ENCODE measurements at places on chromosomes 1 and 21.
A peak's percentile ranks its signal among the peaks of the same experiment; 100 is the strongest.

GRCh38 chr1:20900056-20900455 lies 112.9 kb upstream of the HP1BP3 start:
- DNase-seq, result no peak

DNA sequence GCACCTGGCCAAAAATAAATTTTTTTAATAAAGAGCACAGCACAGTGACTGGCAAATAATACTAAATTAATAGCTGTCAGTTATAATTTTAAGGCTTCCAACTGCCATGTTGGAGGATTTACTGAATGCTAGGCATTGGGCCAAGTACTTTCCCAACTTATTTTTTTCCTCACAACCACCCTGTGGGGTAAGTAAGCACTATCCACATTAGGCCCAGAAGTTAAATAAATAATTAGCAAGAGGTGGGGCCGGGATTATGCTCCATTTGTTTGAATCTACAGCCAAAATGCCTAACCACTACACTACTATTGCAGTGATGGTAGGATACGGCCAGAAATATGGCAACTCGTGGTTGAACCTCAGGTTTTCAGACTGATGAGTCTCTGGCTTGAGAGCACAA lies 4.6 kb upstream of the TRNAU1AP start:
- DNase-seq, result no peak

DNA sequence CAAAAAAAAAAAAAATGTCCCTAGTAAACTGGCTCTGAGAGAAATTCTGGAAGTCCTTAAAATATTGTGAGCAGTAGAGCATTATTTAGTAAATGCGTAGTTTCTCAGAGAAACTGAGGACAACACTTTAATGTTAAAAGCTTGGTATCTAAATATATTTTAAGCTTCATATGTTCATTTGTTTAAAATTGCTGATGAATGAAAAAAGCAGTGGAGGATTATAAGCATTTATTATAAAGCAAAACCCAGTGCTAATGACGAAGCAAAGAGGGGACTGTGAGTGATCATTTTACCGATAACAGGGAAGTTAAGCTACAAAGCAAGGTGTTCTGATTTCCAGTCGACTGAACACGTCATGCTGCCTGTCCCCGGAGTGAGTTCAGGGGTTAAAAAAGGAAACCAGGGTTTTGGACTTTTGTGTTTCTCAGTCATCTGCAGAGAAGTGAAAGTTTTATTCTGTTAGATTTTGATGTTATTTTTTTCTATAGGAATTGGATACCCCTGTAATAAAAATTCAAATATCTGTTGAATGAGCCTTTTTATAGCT lies 64.5 kb upstream of the SCCPDH start:
- DNase-seq, result no peak

DNA sequence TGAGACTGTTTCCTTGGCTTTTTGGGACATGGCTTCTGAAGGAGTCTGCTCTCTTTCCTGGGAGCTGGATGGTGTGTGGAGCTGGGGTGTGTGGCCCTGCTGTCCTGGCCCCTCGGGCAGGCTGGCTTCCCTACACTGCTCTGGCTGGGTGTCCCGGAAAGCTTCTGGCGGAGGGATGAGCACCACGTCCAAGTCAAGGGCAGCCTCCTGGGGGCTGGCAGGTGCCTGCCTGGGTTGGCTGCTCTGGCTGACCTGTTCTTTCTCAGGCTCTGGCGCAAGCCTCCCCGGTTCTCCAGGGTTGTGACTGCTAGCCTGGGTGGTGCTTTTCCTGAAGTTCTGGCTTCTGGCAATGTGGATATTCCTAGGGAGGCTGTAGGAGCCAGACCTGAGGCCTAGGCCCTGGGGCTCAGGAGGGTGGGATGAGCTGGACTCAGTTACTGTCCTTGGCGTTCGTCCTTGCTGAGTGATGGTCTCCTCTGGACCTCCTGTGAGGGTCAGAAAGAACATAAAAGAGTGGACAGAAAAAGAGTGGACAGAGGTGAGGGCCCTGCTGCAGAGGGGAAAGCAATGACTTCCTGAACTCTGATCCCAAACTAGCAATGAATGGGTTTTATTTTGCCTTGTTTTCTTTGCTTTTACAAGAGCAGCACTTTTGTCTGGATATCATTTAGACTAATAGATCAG lies 9.4 kb downstream of the C1orf116 start:
- DNase-seq, result no peak

- no peak for DNase-seq
Measured at GRCh38 chr1:16248007-16248436, 11.0 kb upstream of the CPLANE2 start.

- no peak for DNase-seq
Measured at GRCh38 chr1:202357506-202357905, 9.0 kb downstream of the PPP1R12B start.

GRCh38 chr1:15472587-15472986 lies 3.3 kb upstream of the CELA2B start:
- no peak for DNase-seq

DNA sequence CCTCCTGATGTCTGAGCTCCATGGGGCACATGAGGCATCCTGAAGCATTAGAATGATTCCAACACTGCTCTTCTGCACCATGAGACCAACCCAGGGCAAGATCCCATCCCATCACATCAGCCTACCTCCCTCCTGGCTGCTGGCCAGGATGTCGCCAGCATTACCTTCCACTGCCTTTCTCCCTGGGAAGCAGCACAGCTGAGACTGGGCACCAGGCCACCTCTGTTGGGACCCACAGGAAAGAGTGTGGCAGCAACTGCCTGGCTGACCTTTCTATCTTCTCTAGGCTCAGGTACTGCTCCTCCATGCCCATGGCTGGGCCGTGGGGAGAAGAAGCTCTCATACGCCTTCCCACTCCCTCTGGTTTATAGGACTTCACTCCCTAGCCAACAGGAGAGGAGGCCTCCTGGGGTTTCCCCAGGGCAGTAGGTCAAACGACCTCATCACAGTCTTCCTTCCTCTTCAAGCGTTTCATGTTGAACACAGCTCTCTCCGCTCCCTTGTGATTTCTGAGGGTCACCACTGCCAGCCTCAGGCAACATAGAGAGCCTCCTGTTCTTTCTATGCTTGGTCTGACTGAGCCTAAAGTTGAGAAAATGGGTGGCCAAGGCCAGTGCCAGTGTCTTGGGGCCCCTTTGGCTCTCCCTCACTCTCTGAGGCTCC lies 11.1 kb upstream of the RASSF5 start:
- peak; percentile 34 for DNase-seq

DNA sequence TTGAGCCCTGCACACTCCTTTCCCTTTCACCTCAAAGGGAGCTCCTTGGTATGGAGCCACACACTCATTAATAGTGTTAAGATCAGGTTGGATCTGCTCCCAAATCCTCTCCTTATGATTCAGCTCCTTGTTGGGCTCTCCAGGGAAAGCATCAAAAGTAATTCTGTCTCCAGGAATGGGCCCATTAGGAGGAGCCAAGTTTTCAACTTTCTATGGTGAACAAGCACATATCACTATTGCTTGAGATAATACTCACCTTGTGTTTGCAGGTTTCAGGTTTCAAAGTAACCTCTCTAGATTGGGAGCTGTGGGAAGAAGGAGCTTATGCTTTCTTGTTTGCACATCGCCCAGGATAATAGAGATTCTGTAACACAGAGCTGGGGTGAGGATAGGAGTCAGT lies 164.8 kb downstream of the TNFSF18 start:
- DNase-seq, result no peak

GRCh38 chr1:226786550-226786949 lies 47.5 kb upstream of the ITPKB start:
- no peak for DNase-seq

DNA sequence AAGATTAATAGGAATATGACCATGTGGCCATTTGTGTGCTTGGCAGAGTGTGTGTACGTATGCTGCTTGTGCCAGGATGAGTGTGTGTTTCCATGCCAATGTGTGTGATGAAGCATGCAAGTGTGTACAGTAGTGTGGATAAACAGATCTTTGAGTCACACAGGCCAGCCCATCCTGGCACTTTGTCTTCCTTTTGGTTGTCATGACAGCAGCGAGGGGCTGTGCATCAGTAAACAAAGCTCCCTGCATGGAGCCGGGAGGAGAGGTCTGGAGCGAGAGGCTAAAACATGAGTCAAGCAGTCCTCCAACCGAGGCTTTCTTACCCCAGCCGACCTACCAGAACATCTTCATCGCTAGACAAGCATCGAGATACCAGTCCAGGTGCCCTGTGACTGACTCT lies 221.2 kb downstream of the CACNA1E start:
- peak; percentile 55 for DNase-seq

GRCh38 chr1:208058756-208059155 lies 147.8 kb upstream of the CD34 start:
- no peak for DNase-seq

DNA sequence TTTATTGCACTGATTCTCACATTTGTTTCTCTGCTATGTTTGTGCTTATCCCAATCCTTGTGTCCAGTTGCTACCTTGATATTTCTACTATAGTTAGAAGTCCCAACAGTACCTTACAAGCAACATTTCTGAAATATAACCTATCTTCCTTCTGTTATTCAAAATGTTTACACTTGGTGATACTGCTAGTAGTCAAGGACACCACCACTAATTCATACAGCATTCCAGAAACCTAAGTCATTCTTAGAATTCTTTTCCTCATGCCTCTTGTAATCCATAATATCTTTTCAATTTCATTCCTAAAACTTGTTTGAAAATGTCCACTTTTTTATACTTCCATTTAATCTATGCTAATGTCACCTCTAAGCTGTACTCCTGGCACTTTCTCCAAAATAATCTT lies 2132.1 kb downstream of the NCAM2 start:
- DNase-seq, result no peak

DNA sequence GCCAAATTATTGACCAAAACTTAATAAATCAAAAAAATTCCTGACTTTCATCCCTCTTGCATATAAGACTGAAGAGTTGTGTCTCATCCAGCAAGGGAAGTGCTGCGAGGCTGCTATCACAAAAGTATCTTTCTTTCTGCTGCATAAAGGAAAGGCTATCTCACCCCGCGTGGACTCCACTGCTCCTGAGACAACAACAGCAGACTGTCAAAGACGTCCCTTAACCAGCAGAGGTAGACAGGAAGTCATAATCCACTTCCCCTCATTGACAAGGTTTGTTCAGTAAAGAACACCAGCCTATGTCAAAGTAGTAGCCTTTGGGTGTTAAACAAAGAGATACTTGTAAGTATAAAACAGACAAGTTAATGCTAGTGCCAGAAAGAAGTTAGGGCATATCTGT lies 29.4 kb downstream of the VPS26C start:
- DNase-seq, result no peak

- no peak for DNase-seq
Measured at GRCh38 chr1:13836136-13836535, 136.1 kb downstream of the PRDM2 start.

DNA sequence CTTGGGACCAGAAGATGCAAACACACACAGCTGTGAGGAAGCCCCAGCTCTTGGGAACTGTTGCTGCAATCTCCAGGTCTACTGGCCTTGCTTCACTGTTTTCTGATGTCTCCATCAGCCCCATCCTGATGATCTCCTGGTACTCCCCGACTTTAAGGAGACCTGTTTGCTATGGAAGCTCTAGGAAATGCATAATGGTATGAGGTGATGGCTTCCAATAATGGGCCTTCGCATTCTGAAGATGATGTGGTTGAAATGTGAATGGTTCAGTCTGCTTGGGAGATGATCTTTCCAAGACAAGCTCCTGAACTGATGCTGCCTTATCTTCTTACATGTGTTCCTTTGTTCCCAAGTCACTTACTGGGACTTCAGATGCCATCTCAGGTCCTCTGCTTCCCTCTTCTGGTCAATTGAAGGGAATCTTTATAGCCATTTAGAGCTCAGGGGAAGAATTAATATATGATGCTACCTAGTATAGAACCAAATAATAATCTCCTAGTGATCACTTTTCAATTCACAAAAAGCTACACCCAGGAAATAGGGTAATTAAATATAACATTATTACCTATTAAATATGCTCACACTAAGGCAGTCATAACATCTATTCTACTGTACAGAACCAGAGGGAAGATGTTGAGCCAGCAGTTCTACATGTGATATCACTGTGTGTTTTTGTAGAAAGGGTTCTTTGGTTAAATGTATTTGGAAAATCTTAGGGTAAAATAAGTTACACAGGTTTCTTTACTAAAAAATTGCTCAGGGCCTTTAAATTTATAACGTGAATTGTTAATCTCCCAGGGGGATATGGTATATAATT lies 73.9 kb upstream of the VTCN1 start:
- peak; percentile 58 for DNase-seq

- DNase-seq, result no peak
Measured at GRCh38 chr1:16294219-16295212, 57.5 kb upstream of the CPLANE2 start.

- DNase-seq, result no peak
Measured at GRCh38 chr1:177568622-177569021, 397.9 kb downstream of the BRINP2 start.

DNA sequence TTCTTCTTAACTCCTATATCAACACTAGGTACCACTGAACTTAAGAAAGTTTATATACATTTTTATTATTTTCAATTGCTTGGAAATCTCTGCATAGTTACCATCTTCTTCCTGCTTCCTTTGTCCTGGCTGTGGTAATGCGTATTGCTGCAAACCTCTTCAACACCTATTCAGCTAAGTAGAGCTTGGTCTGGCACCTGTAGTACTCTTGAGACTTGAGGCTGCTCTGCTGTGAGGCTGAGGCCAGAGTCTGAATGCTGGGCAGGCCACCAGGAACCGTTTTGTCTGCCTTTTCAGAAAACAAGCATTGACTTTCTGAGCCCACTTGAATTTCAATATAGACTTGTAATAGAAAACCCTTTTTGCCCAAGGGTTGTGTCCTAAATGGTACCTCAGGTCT lies 52.0 kb upstream of the RGS2 start:
- no peak for DNase-seq

DNA sequence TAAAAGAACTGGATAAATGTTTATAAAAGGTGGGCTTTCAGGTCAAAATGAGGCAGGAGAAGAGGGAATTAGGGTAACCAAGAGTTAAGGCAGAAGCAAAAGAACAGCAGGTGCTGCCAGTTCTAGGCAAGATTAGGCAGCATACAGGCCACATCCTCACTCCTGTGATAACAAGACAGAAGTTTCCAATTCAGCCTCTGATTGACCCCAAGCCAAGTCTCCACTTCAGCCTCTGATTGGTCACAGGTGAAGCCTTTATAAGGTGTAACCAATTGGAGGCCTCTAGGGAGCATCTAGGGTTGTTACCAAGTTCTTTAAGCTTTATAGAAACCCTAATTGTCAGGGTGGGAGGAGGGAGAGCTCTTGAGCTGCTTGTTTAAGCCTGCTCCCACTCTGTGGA lies 160.8 kb downstream of the MATN1 start:
- DNase-seq, result no peak

GRCh38 chr1:176847052-176847451 lies 317.5 kb downstream of the ASTN1 start:
- DNase-seq, result no peak

DNA sequence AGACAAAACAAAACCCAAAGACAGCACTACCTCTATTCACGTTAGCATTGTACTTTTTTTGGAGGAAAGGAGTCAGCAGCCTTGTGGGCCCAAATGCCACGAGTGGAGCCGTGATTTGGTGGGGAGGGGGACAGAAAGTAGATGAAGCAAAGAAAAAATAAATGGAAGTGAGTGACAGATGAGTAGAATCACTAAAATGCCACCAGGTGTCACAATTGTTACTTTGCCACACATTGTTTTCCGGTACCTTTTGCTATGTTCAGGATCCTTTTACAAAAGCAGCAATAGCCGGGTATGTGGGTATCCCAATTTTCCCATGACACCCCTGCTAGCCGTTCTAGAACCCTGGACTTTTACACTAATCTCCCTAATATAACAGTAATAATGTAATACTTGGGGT lies 85.0 kb upstream of the AK4 start:
- DNase-seq, result no peak

Data from DMS79 (cell line).